ENCODE measurements at places on chromosomes 11 and 22.

GRCh38 chr11:43689167-43689566 is 8.6 kb downstream of the HSD17B12 start:
- DNase-seq, result no peak

DNA sequence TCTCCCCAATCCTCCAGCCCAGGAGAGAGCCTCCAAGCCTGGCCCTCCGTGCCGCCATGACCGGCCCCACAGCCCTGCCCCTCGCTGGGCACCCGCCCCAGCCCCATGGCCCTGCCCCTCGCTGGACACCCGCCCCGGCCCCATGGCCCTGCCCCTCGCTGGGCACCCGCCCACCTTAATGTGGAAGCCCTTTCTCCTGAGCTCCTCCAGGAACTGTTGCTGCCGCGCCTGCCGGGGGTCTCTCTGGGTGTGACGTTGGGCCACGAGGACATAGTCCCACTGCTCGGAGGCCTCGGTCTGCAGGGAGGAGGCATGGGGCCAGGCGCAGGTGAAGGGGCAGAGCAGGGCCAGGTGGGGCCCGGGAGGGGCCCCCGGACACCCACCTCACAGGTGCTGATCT is 8.2 kb downstream of the ANO9 start:
- DNase-seq, result no peak

DNA sequence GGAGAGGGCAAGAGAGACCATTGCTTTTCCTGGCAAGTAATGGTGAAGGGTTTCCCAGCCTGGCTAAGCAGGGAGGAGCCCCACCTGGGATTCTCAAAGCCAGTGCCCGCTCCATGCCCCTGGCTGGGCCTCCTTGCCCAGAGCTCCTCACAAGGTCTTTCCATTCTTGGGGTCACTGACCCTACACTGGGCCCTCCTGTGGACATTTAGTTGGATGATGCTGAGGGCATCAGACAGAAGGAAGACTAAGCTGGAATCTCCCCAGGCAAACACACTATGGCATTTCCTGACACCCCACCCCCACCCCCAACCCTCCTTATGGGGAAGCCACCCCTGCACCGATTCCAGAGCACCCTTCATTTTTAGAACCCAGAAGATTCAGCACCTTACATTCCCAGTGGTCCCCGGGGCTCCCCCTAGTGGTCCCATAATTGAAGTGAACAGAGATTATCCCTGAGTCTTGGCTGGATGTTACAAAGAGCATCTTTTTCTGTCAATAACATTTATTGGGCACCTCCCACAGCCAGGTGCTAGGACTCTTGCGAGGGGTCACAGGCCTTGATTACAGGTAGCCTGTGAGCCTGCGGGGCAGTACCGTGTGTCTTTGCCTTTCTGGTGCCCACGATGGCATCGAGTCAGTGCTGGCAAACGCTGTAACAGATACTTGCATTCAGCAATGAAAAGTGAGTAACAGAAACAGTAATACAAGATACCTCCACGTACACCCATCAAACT is 548.5 kb downstream of the BUD13 start:
- DNase-seq, result no peak

GRCh38 chr11:69804769-69805508 is 14.3 kb downstream of the FGF3 start:
- DNase-seq, result no peak

DNA sequence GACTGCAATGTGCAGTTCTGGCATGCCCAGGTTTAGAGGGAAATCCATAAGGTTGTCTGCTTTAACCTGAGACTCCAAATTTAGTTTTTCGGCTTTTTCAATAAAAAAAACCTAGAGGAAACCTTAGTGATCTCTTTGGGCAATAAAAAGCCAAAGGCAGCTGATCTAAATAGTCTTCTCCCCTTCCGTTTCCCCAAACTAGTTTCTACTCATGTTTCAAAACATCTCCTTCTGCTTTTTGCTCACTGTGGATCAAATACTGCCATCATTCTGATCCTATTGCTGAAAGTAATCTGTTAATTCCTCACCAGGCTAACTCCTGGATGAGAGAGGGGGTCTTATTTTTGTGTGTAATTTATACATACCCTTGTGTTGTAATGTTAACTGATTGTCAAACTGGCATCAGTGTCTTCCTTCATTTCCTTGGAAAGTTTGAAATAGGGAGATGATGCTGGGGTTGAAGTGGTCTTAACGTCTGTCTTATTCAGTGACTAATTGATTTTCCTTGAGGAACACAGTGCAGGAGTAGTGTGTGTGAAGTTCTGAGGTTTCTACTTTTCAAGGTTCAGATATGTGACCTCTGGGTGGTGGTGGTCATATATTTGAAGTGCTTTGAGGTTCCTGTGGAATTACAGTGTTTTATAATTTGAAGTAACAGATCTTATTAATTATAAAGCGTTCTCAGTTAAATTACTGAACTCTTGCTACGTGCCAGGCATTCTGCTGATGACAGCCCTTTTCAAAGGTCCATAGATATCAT is 55.0 kb downstream of the ARHGAP42 start:
- DNase-seq, result no peak

- no peak for DNase-seq
Observed at GRCh38 chr11:70568035-70568813, 169.9 kb downstream of the CTTN start.

- no peak for DNase-seq
Observed at GRCh38 chr11:64176751-64177150, 9.2 kb upstream of the STIP1 start.

GRCh38 chr22:43827003-43827735 is 15.1 kb upstream of the EFCAB6 start:
- DNase-seq, result no peak

- DNase-seq, result no peak
Observed at GRCh38 chr11:29676993-29677392, 339.8 kb downstream of the KCNA4 start.

GRCh38 chr11:69950120-69950519 is 128.0 kb upstream of the ANO1 start:
- DNase-seq, result no peak

DNA sequence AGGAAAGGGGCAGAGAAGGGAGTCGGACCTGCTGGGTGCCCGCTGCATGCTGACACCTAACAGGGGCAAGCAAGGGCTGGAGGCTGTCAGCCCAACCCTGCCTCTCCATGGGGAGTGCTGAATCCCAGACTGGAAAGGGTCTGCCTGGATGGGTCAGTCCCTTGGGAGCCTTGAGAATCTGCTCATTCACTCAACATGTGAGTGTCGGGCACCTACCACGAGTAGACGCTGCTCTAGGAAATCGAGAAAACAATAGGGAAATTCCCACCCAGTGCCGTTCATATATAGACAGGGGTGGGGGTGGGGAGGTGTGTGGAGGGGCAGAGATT is 4.4 kb upstream of the CTSD start:
- DNase-seq, result no peak

GRCh38 chr11:74463216-74463615 is 4.1 kb downstream of the KCNE3 start:
- no peak for DNase-seq

DNA sequence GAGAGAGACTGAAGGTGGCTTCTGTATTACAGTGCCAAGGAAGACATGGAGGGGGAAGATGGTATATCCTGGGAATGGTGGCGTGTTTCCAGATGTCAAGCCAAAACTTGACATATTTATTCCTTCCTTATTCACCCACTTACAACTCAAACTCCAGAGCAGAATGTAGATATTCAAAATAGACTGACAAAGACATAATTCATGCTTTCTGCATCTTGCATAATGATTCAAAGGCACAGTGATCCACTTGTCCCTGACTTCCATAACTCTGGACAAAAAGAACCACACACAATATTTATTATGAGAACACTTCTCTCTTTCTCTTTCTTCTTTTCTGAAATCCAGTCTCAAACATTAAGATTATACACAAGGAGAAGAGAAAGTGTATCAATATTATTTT is 48.9 kb downstream of the SLC17A6 start:
- no peak for DNase-seq

DNA sequence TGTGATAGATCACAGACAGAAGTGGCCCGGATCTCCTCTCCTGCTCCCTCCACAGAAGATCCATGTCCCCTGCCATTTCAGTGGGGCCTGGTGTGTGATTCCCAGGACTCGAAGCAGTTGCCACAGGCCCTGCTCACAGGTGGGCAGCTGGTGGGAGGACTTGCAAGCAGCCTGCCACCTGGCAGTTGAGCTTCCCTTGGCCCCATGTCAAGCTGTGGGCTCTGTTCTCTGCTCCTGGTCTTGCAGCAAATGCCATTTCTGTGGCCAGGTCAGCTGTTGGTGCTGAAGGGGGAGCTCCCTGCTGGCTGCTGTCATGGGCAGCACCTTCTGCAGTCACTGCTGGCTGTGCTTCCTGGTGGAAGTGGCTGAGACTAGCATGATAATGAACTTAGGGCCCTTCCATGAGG is 59.1 kb upstream of the SLC22A12 start:
- no peak for DNase-seq

- no peak for DNase-seq
Observed at GRCh38 chr11:66745356-66746235, 16.6 kb upstream of the SPTBN2 start.

DNA sequence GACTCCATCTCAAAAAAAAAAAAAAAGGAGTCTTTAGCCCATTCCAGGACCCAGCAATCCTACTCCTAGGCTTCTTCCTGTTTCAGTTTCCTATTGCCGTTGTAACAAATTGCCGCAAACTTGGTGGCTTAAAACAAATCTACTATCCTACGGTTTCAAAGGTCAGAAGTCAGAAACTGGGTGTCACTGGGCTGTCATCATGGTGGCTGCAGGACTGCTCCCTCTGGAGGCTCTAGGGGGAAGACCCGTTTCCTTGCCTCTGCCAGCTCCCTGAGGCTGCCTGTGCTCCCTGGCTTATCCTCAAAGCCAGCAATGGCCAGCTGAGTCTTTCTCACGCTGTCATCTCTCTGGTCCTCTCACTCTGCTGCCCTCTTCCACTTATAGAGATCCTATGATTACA is 8.7 kb upstream of the DAGLA start:
- no peak for DNase-seq

- no peak for DNase-seq
Observed at GRCh38 chr11:43879789-43880639, 617 bp upstream of the ALKBH3 start.

DNA sequence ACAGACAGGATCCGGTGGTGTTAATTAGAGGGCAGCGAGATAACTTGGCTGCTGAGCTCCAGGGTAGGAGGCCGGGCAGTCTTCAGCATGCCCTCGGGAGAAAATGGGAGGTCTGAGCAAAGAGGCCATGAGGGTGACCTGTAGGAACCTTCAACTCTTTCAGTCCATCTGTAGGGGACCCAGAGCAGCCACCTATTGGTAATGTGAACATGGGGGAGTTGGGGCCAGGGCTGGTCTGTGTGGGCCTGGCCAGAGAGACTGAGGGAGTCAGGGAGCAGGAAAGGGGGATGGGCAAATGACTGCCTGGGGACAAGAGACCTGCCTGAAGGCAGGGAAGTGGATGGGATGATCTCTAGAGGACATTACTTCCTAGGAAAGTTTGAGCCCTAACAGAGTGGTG is 101.0 kb upstream of the NNMT start:
- no peak for DNase-seq

GRCh38 chr11:134939031-134939430 is 527.0 kb upstream of the B3GAT1 start:
- DNase-seq, result no peak

DNA sequence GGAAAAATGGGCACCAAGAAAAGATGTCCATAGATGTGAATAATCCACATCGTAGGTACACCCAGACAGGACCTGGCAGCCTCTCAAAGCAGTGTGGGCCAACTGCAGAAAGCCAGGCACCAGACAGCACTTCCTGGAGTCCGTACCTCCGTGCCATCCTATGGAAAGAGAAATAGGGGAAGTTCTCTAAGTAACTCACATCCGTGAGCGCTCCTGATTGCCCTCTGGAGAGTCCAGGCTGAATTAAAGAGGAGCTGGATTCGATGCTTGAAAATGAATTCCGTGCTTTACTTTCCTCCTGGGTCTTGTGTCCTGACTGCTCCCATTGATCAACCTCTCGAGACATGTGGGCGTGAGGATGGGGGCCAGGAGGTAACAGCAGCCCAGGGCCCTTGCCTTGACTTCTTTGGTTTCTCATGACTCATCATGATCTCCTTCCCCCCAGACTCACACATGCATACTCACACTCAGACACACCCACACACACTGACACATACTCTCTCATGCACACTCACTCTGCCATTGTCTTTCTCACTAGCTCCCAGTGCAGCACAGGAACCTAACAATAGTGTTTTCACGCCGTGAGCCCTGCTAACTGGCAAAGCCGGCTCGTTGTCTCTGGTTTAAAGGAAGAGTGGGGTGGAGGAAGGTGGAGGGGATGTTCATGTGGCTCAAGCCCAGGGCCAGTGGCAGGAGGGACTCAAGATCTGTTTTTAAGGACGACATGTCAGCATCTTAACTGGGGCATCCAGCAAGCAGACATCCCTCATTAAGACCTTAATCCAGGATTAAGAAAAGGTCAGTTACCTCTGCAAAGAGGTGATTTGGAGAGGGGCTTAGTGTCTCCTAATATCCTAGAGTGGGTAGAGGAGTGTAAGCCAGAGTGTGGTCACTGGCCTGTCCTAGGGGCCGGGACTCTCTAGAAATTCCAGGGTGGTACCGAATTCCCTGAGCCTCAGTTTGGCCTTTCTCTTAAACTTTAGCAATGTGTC is 104.2 kb downstream of the SCN3B start:
- DNase-seq, result no peak

GRCh38 chr22:45290410-45290936 is 5.7 kb downstream of the UPK3A start:
- no peak for DNase-seq

DNA sequence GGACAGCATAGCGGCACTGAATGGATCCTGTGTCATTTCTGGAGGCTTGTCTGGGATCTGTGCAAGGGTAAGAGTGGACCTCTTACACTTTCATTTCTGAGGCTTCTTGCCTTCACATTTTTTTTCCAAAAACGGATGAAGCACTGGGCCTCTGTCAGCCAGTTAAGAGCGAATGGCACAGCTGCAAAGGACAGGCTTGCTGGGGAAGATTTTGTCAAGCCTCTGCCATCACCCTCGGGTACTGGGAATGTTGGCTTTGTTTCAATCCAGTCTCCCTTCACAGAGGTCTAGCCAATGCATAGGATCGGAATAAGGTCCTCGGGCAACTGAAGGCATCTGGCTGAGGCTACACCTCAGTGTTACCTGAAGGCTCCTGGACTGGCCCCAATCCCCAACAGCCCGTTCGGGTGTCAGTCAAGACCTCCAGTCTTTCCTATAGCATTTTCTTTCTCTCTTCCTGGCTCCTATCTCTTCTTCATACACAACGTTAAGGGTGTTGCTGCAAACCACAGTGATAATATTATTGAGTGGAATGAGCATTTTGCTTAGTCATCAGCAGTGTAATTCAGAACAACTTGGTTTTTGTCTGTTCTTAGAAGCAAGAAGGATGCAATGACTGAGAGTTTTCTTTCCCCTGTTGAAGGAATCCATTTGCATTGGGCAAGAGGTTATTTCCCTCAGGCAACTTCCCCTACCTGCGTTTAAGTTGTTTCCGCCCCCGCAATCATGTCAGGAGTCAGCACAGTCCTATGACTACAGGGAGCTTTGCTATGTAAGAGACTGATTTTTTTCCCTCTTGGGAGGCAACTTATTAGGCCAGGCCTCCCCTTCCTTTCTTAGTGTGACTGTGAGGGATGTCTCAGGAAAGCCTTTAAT is 22.8 kb downstream of the NPAT start:
- no peak for DNase-seq
